ENCODE measurements at places on chromosomes 12 and 14.

DNA sequence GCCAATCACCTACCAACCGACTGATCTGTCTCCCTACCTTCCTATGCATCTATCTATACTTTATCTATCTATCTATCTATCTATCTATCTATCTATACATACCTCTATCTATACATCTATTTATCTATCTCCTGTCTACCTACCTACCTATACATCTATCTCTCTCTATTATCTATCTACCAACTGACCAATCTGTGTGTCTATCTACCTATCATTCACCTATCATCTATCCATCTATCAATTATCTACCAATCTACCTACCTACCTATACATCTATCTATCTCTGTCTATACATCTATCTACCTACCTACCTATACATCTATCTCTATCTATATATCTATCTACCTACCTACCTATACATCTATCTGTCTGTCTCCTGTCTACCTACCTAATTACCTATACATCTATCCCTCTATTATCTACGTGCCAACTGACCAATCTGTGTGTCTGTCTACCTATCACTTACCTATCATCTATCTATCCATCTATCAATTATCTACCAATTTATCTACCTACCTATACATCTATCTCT is 3.5 kb downstream of the DNAH10 start:
- DNase-seq, result no peak
- H3K4me3 ChIP-seq, result no peak overlapping the region
- H3K4me1 ChIP-seq, result peaks cover 21% of the 10 kb centered on the region
- H3K27me3 ChIP-seq, result peaks cover 8% of the 10 kb centered on the region
- H3K36me3 ChIP-seq, result no peaks in the 10 kb centered on the region

GRCh38 chr14:87186737-87187136 is 806.2 kb downstream of the GALC start:
- no peak overlapping the region for H3K27ac ChIP-seq
- no peaks in the 10 kb centered on the region for H3K36me3 ChIP-seq
- H3K4me1 ChIP-seq, result no peaks in the 10 kb centered on the region
- no peak overlapping the region for H3K4me3 ChIP-seq

DNA sequence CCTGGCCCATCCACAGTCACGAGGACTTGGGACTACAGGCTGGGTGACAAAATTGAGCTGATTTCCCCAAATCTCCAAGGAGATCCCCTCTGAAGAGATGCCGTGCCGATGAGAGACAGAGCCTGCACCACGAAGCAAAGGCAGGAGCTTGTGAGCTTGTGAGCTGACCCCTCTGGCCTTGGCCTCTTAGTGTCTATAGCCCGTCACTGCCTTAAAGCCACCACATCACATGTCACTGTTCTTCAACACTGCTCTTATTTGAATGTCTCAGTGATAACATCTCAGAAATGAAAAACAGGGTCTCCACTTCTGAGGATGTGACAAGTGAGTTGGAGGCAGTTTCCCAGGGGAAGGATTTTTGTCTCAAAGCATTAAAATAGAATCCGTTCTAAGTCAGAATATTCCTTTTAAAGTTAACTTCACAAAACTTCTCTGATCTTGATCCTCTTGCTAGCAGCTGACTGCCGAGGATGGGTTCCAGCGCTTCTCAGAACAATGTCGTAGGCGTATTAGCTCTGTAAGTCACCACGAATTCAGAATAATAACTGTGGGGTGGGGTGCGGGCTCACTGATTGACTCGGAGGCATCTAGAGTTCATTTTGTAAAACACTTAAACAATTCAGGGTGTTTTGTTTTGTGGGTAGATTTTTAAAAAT is 37.5 kb downstream of the CHST11 start:
- H3K27ac ChIP-seq, result peak overlapping the region; percentile 90
- H3K4me1 ChIP-seq, result peaks cover 90% of the 10 kb centered on the region
- DNase-seq, result peak; percentile 48
- no peaks in the 10 kb centered on the region for H3K27me3 ChIP-seq
- peak overlapping the region; percentile 56 for H3K4me3 ChIP-seq

DNA sequence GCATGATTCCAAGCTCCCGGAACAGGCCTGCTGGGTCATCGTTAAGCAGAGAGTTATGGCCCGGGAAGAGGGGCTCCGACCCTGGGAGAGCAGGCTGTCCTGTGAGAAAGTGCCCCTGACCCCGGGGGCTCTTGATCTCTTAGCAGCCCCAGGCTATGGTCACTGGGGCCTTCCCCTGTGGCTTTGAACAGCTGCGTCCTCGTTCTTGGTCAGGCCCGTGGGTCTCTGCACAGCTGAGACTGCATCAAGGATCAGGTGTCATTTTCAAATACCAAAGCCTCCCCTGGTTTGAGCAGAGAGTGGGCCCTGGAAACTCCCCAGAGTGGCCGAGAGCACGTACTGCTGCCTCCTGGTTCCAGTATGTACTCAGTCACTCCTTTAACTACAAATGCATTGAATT is 114.8 kb downstream of the ESRRB start:
- no peak overlapping the region for H3K4me3 ChIP-seq
- DNase-seq, result no peak
- H3K27me3 ChIP-seq, result no peaks in the 10 kb centered on the region
- H3K36me3 ChIP-seq, result no peaks in the 10 kb centered on the region
- H3K4me1 ChIP-seq, result no peaks in the 10 kb centered on the region
- H3K27ac ChIP-seq, result no peak overlapping the region

- peak overlapping the region; percentile 53 for H3K4me3 ChIP-seq
- H3K36me3 ChIP-seq, result no peaks in the 10 kb centered on the region
- DNase-seq, result no peak
- H3K27ac ChIP-seq, result no peak overlapping the region
These were observed 9.1 kb downstream of the LRCOL1 start for GRCh38 chr12:132601171-132601883.

GRCh38 chr12:93972411-93973208 is 175.8 kb upstream of the PLXNC1 start:
- no peak overlapping the region for H3K4me3 ChIP-seq
- H3K27ac ChIP-seq, result no peak overlapping the region
- H3K27me3 ChIP-seq, result peaks cover 6% of the 10 kb centered on the region
- peaks cover 15% of the 10 kb centered on the region for H3K4me1 ChIP-seq
- H3K36me3 ChIP-seq, result peaks cover 2% of the 10 kb centered on the region

- peak; percentile 76 for DNase-seq
- H3K27me3 ChIP-seq, result no peaks in the 10 kb centered on the region
- H3K4me1 ChIP-seq, result peaks cover 30% of the 10 kb centered on the region
- H3K36me3 ChIP-seq, result peaks cover 37% of the 10 kb centered on the region
These were observed 3.6 kb downstream of the SMARCD1 start for GRCh38 chr12:50088577-50089335.

Measured in activated CD4-positive, alpha-beta T cell treated with anti-CD3 and anti-CD28 coated beads, Interleukin-2, amount 10 ng/mL, durations not matched to agents 7 days and 5 days (primary cell).